ENCODE measurements at places on chromosomes 3 and 15. TPM values are rescaled to one million over a fixed set of nuclear protein-coding genes. Genes with fewer than 3 reads are reported as not detected.

SMCO1 gene
- total RNA-seq, result not detected

RFTN1 gene
- total RNA-seq, result 54.3 TPM

LYZL4 gene
- total RNA-seq, result not detected

CX3CR1 gene
- total RNA-seq, result not detected

- H3K4me3 ChIP-seq, result peak overlapping the region; percentile 68
- H3K4me1 ChIP-seq, result no peaks in the 10 kb centered on the region
- peak overlapping the region; percentile 49 for H3K27ac ChIP-seq
- no peak for DNase-seq
- H3K27me3 ChIP-seq, result no peaks in the 10 kb centered on the region
Measured at GRCh38 chr15:52677593-52678467, 1.4 kb downstream of the ATOSA start.

DNA sequence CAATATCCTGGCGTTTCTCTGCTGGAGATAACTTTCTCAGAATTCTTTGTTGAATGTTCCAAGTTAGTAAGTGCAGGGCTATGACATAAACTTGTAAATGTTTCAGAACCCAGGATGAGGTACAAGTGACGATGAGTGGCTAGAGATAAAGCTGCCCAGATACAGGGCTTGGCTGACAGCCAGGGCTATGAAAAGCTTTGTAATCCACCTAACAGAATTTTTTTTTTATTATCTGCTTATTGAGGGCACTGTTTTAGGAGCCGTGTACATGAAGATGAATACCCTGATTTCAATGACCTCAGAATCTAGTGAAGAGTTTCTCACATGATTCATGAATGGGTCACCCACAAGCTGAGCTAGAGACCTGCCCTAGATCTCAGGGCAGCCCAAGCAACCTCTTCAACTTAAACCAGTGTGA, 431.4 kb downstream of the DIPK2A start:
- no peaks in the 10 kb centered on the region for H3K36me3 ChIP-seq
- no peak overlapping the region for H3K4me3 ChIP-seq
- H3K4me1 ChIP-seq, result no peaks in the 10 kb centered on the region
- no peaks in the 10 kb centered on the region for H3K27me3 ChIP-seq
- DNase-seq, result no peak

GRCh38 chr15:81955382-81956062, 90.3 kb downstream of the MEX3B start:
- peak overlapping the region; percentile 11 for H3K27ac ChIP-seq
- no peak overlapping the region for H3K4me3 ChIP-seq
- peak; percentile 55 for DNase-seq
- H3K4me1 ChIP-seq, result peaks cover 35% of the 10 kb centered on the region

- DNase-seq, result no peak
- peak overlapping the region; percentile 47 for H3K4me3 ChIP-seq
- peaks cover 16% of the 10 kb centered on the region for H3K4me1 ChIP-seq
- H3K36me3 ChIP-seq, result no peaks in the 10 kb centered on the region
Measured at GRCh38 chr15:69074843-69075224, 60.3 kb downstream of the NOX5 start.

- H3K27ac ChIP-seq, result no peak overlapping the region
- DNase-seq, result no peak
- no peaks in the 10 kb centered on the region for H3K27me3 ChIP-seq
- no peak overlapping the region for H3K4me3 ChIP-seq
Measured at GRCh38 chr3:177488740-177489139, 291.5 kb upstream of the TBL1XR1 start.

GRCh38 chr3:138845771-138846173, 11.0 kb upstream of the PIK3CB start:
- no peaks in the 10 kb centered on the region for H3K36me3 ChIP-seq
- no peaks in the 10 kb centered on the region for H3K27me3 ChIP-seq
- no peak overlapping the region for H3K4me3 ChIP-seq
- DNase-seq, result no peak
- 0 out of 2 replicates have a peak, but pooled peaks cover 4% of the 10 kb centered on the region for H3K4me1 ChIP-seq

GRCh38 chr15:71114887-71115566, at the start of gene THSD4:
Gene THSD4 (plus strand): TSS chr15:71115471.
- H3K27ac ChIP-seq, result peak within 1 kb of the TSS; percentile 50
- H3K4me3 ChIP-seq, result peak within 1 kb of the TSS; percentile 74
- H3K27me3 ChIP-seq, result no peaks in the 10 kb centered on the region

GRCh38 chr3:43958005-43958770, 267.4 kb downstream of the ABHD5 start:
- H3K27ac ChIP-seq, result no peak overlapping the region
- no peaks in the 10 kb centered on the region for H3K36me3 ChIP-seq
- no peaks in the 10 kb centered on the region for H3K27me3 ChIP-seq
- no peak for DNase-seq

DNA sequence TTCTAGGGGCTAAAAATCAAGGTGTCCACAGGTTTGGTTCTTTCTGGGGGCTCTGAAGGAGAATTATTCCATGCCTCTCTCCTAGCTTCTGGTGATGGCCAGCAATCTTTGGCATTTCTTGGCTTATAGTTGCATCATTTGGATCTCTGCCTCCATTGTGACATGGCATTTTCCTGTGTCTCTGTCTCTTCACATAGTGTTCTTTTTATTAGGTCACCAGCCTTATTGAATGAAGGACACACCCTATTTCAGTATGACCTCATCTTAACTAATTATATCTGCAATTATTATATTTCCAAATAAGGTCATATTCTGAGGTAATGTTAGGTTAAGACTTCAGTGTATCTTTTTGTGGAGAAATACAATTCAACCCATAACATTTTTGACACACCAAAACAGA, 3.2 kb upstream of the GBE1 start:
- no peaks in the 10 kb centered on the region for H3K27me3 ChIP-seq
- peaks cover 4% of the 10 kb centered on the region for H3K36me3 ChIP-seq
- H3K27ac ChIP-seq, result no peak overlapping the region
- peaks cover 9% of the 10 kb centered on the region for H3K4me1 ChIP-seq

DNA sequence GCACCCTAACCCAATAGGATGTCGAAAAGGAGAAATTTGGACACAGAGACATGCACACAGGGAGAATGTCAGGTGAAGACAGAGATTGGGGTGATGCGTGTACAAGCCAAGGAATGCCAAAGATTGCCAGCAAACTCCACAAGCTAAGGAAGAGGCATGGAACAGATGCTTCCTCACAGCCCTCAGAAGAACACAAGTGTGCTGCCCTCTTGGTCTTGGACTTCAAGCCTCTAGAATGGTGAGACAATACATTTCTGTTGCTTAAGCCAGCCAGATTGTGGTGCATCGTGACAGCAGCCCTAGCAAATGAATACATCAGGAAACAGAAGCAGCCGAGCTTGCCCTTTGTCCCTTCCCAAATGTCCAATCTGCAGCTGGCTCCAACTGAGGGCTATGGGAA, 23.7 kb upstream of the ARL8B start:
- H3K4me3 ChIP-seq, result no peak overlapping the region
- no peak for DNase-seq
- H3K27ac ChIP-seq, result no peak overlapping the region
- H3K36me3 ChIP-seq, result no peaks in the 10 kb centered on the region

- H3K36me3 ChIP-seq, result peaks cover 77% of the 10 kb centered on the region
- no peak overlapping the region for H3K4me3 ChIP-seq
- H3K4me1 ChIP-seq, result peaks cover 36% of the 10 kb centered on the region
Measured at GRCh38 chr15:65579762-65580161, 31.2 kb downstream of the INTS14 start.

- H3K27me3 ChIP-seq, result no peaks in the 10 kb centered on the region
- H3K4me1 ChIP-seq, result peaks cover 41% of the 10 kb centered on the region
- H3K36me3 ChIP-seq, result peaks cover 27% of the 10 kb centered on the region
- peak overlapping the region; percentile 98 for H3K27ac ChIP-seq
- no peak for DNase-seq
Measured at GRCh38 chr3:194134231-194134756, 1.7 kb upstream of the HES1 start.

DNA sequence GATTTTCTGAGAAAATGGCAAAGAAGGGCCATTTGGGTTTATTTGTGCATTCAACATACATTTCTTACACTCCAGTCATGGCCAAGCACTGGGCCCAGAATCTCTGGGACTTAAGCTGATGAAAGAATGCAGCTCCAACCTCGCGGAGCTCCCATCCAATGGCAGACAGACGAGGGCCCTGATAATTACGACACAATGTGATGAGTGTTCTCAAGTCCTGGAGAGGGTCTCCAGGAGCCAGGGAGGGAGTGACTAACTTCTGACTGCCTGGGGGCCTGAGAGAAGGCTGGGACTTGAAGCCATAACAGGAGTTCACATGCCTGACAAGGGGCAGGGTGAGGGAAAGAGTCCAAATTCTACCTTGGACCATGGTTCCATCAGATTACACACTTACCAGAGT, 42.6 kb upstream of the BNC1 start:
- H3K27ac ChIP-seq, result no peak overlapping the region
- H3K27me3 ChIP-seq, result no peaks in the 10 kb centered on the region
- peaks cover 6% of the 10 kb centered on the region for H3K4me1 ChIP-seq
- no peaks in the 10 kb centered on the region for H3K36me3 ChIP-seq
- no peak overlapping the region for H3K4me3 ChIP-seq

DNA sequence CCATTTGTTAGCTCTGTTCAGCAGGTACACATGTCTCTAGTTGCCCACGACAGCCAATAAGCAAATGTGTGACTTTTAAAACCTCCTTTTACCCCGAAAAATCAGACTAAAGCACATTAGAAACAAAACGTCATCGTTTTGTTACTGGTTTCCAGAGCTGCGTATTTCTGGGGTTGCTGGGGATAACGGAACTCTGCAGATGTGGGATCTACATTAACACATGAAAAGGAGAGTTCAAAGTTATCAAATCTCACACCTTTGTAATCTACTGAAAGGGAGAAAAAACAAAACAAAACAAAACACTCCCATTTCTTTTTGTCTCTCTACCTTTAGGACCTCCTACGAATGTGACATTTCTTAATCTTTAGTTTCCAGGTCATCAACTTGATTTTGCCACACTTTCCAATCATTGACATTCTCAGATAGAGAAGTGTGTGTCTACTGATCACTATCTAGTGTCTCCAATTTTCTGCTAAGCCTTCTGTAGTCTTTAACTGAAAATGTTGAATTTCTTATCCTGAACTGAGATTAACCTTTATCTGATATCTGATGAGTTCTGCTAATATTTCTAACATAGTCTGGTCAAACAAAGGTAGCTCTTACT, 93.0 kb upstream of the TSPAN3 start:
- no peak overlapping the region for H3K4me3 ChIP-seq
- H3K4me1 ChIP-seq, result no peaks in the 10 kb centered on the region
- peaks cover 8% of the 10 kb centered on the region for H3K36me3 ChIP-seq
- H3K27me3 ChIP-seq, result no peaks in the 10 kb centered on the region
- no peak for DNase-seq

- H3K4me3 ChIP-seq, result no peak overlapping the region
- peaks cover 11% of the 10 kb centered on the region for H3K4me1 ChIP-seq
- DNase-seq, result no peak
- H3K36me3 ChIP-seq, result no peaks in the 10 kb centered on the region
Measured at GRCh38 chr15:58387130-58387529, 44.7 kb upstream of the LIPC start.

GRCh38 chr3:56467108-56467507, 1.2 kb downstream of the ERC2 start:
- H3K4me3 ChIP-seq, result no peak overlapping the region
- peaks cover 23% of the 10 kb centered on the region for H3K27me3 ChIP-seq
- H3K36me3 ChIP-seq, result no peaks in the 10 kb centered on the region
- no peak overlapping the region for H3K27ac ChIP-seq
- DNase-seq, result no peak

GRCh38 chr3:118785415-118785814, 249.2 kb downstream of the IGSF11 start:
- H3K4me3 ChIP-seq, result no peak overlapping the region
- no peaks in the 10 kb centered on the region for H3K36me3 ChIP-seq
- H3K27ac ChIP-seq, result no peak overlapping the region
- H3K4me1 ChIP-seq, result no peaks in the 10 kb centered on the region

DNA sequence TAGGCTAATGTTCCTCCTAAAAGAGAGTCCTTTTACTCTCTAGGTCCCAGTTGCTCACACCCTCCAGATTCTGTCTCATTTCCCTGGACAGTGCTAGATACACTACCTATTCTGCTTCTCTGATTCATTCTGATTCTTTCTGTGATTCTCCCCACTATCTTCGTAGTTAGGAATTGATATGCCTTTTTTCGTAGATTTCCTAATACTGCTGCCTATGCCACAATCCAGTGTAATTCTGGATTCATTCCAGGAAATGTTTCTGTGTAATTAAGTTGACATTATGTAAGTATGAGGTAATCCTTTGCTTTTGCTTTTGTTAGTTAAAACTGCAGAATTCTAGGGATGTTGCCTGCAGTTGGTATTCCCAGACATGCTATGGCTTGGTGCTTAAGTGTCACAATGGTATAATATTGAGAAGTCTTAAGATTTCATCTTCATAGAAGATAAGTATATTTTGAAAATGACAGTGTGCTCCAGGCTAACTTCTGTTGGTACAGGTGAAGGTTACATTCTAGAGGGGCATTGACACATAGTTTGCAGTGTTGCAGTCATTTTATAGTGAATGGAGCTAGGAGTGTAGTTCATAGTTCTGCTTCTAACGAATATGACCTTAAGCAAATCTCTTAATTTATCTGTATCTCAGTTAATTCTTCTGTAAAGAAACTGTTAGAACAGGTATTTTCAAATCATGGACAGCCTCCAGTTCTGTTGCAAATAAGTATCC, 54.3 kb downstream of the RIOX2 start:
- no peak for DNase-seq
- no peaks in the 10 kb centered on the region for H3K27me3 ChIP-seq
- no peak overlapping the region for H3K27ac ChIP-seq
- H3K36me3 ChIP-seq, result no peaks in the 10 kb centered on the region
- H3K4me1 ChIP-seq, result no peaks in the 10 kb centered on the region
- H3K4me3 ChIP-seq, result no peak overlapping the region

DNA sequence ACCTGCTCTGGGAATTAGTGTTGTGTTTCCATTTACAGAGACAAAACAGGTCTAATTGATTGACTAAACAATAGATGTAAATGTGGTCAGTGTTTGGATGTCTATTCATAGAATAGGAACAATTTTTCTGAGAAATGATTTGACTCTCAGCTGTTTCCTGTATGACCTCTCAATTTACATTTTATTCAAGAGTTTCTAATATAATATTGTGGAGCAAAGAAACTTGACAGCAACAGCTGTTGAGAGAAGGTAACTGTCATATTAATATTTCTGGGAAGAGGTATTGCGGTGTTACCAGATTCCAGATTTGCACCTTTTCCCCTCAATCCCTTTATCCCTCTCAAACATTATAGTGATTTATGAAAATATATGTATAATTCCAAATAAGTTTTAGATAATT, 3.7 kb upstream of the NR1I2 start:
- H3K36me3 ChIP-seq, result no peaks in the 10 kb centered on the region
- DNase-seq, result no peak
- H3K27ac ChIP-seq, result no peak overlapping the region
- H3K4me1 ChIP-seq, result no peaks in the 10 kb centered on the region
- no peak overlapping the region for H3K4me3 ChIP-seq
- no peaks in the 10 kb centered on the region for H3K27me3 ChIP-seq
